ENCODE measurements at places on chromosomes 3 and 15.

DNA sequence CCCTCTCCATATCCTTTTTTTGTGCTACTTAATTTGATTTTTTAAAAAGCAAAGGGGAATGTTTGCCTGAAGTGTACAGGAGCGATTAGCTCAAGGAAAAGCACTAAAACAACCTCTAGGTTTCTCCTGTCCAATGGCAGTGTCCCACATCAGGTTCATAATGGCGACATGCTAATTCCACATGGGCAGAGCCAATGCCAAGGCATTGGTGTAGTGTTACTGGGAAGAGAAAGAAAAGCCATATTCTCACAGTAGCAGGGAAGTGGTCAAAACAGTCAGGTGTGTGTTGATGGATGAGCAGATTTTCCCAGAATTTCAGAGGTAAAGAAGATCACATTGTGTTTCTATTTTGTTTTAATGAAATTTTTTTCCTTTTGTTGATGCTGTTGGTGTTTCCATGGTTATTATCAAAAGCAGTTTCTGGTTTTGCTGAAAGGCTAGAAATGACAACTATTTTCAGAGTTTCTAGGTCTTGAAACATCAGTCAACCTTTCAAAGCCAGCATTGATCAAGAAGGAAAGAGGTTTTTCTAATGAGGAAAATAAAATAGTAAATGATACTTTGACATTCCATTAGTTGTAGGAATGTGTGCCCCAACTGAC is 65.2 kb downstream of the FNDC3B start:
- peak; percentile 38 for DNase-seq

DNA sequence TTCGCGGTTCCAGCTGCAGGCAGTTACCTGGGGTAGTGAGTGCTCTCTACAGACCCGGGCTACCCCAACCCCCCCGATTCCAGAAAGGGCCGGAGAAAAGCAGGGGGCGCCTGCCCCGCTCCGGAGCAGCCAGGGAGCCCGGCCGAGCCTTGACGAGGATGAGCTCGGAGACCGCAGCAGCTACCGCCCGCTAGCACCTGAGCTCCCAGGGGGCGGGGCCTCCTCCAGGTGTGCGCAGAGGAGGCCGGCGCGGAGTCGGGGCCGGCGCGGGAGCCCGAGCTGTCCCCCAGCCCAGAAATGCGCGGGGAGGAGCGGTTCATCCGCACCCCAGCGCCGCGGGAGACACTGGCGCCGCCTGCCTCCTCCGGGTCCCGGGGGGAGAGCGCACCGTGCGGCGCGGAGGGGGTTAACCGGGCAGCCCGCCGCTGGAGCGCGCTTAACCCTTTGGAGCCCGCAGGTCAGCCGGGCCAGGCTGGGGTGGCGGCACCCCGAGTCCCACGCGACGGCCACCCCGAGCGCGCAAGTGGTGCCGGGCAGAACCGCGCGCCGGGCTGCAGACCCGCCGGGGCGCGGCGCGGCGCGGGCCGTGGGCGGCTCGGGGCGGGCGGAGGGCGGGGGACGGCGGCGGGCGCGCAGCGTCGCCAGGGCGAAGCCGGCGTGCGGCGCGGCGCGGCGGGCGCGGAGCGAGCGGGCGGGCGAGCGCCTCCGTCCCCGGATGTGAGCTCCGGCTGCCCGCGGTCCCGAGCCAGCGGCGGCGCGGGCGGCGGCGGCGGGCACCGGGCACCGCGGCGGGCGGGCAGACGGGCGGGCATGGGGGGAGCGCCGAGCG is at the start of gene CACNA1D:
Gene CACNA1D, plus strand, starts transcription at position 649 of the 829 bp plus-strand sequence. CDS start 556 bp downstream, outside the sequence.
- DNase-seq = no peak

DNA sequence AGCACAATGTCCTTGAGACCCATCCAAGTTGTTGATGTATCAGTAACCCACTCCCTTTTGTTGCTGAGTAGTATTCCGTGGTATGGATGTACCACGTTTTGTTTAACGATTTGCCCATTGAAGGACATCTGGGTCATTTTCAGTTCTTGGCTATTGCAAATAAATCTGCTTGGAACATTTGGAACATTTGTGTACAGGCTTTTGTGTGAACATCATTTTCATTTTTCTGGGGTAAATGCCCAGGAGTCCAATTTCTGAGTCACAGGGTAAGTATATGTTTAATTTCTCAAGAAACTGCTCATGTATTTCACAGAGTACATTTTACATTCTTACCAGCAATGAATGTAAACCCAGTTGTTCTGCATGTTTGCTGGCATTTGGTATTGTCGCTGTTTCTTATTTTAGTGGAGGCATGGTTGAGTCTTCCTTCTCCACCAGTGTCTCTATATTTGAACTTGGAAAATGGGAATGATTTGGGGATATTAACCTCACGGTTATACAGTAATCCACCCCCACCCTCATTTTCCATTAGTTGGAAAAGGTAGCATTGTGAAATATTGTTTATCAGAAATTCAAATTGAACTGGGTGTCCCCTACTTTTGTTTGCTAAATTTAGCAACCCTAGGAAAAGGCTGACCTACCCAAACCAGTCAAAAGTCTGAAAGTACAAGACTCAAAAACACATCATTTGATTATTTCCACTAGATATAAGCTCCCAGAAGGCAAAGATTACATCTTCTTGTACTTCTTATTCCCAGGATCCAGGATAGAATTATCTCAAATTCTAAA is 30.8 kb downstream of the POMGNT2 start:
- no peak for DNase-seq

DNA sequence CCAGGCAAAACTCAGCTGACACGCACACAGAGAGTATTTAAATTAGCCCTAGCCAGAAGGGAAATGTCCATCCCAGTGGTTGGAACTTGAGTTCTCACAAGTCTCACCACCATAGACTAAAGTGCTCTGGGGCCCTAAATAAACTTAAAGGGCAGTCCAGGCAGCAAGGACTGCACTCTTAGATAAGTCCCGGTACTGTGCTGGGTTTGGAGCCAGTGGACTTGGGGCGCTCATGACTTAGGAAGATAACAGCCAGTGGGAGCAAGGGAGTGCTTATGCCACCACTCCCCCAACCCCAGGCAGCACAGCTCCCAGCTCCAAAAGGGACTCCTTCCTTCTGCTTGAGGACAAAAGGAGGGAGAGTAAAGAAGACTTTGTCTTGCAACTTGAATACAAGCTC is 319.5 kb upstream of the GPR149 start:
- DNase-seq = no peak

DNA sequence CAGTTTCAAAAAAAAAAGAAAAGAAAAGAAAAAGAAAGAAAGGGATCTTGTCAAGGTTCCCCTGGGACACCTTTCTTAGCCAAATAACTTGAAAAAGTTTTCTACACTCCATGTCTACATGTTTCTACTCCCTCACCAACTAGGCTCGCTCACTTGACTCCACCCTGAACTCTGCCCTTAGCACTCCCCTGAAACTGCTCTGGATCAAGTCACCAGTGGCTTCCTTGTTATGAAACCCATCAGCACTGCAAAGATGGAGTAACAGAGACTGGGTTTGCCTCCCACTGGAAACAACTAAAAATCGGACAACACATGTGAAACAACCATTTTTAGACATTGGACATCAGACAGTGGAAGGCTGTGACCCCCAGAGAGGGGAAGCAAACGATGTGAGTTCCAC is 36.8 kb downstream of the TMEM40 start:
- DNase-seq = no peak

- no peak for DNase-seq
Measured at GRCh38 chr15:51750186-51750585, 1.2 kb upstream of the TMOD2 start.

- DNase-seq = no peak
Measured at GRCh38 chr3:23751212-23751723, 54.5 kb upstream of the UBE2E1 start.

- DNase-seq = no peak
Measured at GRCh38 chr3:189771842-189772450, 140.8 kb downstream of the TP63 start.

GRCh38 chr3:22835041-22835440 is 368.1 kb upstream of the UBE2E2 start:
- no peak for DNase-seq

- no peak for DNase-seq
Measured at GRCh38 chr15:34665498-34666116, 82.2 kb upstream of the GOLGA8B start.

GRCh38 chr3:69121950-69122349 is 445 bp downstream of the LMOD3 start:
- no peak for DNase-seq

DNA sequence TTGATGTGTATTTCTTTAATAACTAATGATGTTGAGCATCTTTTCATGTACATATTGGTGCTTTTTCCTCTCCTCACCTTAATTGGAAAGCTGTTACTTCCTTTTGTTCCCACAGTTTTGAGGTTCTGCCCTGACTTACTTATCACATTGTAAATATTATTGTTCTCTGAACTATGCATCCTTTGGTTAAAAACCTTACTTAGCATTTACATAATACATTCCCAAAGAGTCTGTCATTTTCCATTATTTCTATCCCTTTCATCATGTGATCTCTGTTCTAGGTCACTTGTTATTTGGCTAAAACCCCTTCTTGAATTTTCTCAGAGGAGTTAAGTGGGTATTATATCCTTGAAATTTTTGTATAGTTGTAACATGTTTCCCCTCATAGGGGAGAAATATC is 33.0 kb downstream of the SLC12A6 start:
- no peak for DNase-seq

GRCh38 chr3:50660386-50660785 is 14.3 kb upstream of the DOCK3 start:
- DNase-seq = no peak

DNA sequence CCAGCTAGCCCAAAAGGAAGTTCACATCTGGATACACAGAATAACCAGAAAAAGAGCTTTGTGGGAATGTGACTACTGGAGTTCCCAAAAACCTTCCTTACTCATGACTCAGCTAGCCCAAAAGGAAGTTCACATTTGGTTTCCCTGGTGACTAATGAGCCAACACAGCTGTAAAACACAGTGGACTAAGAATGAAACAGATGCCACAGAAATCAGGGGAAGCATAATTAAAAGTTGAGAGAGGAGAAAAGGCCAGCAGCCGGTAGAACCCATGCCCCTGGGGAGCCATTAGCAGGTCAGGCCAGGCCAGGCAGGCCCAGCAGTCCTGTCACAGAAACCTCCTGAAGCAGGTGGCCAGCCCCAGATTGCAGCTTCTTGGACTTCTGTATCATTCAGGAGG is 130.3 kb downstream of the GHSR start:
- DNase-seq = no peak

- DNase-seq = no peak
Measured at GRCh38 chr15:28122038-28122949, 23.2 kb upstream of the OCA2 start.

DNA sequence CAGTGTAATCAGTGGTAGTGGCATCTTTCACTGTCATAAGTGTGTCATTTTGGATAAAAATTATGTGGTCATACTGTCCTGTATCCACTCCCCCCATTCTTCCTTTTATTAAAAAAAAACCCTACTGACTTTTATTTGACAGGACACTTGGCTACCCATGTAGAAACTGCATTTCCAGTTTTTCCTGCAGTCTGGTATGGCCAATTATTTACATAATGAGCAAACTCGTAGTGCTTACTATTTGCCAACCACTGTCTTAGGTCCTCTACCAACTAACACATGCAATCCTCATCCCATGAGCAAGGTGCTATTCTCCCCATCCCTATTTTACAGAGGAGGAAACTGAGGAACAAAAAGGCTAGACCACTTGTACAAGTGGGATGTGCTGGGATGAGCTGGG is 129.1 kb downstream of the MECOM start:
- no peak for DNase-seq

GRCh38 chr3:143280984-143281383 is 161.4 kb downstream of the CHST2 start:
- no peak for DNase-seq

- no peak for DNase-seq
Measured at GRCh38 chr15:90641581-90642463, 75.3 kb upstream of the BLM start.

DNA sequence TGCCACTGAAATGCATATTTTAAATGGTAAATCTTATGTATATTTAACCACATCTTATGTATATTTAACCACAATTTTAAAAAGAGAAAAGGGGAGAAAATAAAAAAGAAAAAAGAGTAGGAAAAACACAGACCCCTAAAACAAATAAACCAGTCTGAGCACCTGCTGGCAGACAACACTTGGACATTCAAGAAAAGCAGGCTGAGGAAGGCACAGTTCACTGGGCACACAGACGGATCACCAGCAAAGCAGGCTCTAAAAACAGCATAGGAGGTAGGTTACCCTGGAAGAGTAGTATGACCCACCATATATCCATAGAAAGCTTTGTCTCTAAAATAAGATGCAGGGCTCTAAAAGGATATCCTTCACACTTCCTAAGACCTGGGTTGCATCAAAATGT is 27.0 kb downstream of the AAGAB start:
- DNase-seq = no peak

- no peak for DNase-seq
Measured at GRCh38 chr3:50530001-50530970, 26.9 kb upstream of the CACNA2D2 start.

DNA sequence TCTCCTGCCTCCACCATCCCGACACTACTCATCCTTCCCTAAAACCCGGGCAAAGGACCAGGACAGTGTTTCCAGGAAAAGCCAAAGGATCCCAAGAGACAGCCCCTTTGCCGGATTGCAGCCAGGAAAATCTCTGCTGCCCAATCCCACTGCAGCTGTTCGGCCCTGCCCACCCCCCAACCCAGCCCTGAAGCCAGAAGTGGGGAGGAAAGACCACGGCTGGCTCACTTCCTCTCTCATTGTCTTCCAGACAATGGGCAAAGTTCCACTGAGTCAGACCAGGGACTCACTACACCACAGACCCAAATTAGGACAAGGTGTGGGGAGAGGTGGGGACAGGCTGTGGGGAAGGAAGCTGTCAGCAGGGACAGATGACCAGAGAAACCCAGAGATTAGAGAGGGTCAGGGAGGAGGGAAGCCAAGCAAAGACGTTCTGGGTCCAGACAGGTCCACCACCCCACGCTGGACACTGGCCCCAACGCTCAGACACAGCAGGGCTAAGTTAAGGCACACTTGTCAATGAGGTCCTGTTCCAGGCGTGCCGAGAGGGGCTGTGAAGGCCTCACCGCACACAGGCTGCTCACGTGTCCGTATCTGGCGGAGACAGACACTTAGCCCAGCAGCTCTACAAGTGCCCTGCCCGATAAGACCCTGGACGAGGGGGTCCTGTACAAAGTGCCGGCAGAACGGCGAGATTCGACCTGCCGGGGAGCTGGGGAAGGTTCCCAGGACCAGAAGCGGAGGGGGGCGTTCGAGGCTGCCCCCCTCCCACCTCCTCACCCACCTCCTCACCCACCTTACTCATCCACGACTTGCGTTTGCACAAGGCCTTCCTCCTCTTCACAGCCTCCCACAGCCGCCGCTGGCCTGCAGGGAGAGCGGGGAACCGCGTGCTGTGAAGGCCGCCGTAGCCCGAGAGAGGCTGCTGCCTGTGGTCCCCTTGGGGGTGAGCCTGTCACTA is 21.9 kb downstream of the TNK2 start:
- no peak for DNase-seq

DNA sequence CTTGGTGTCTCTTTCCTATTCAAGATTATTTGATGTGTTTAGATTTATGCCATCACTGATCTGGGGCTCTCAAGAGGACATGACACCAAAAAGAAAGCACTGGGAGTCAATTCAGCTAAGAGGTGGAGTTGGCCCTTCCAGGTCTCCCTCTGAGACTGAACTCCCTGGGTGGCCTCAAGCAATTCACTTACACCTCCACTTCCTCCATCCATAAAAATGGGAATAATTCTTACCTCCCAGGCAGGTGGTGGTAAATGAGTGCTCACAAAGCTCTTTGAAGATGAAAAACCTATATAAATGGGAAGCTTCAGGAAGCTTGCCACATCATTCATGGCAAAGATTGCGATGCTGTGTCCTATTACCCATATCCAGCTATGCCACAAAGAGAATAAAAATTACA is 59.2 kb upstream of the ICE2 start:
- no peak for DNase-seq

- no peak for DNase-seq
Measured at GRCh38 chr3:151002003-151002981, 29.8 kb upstream of the CLRN1 start.
